ENCODE measurements at places on chromosomes 1 and 21.
A peak's percentile ranks its signal among the peaks of the same experiment; 100 is the strongest.

- no peak for DNase-seq
These were observed 139.2 kb downstream of the PTPRC start for GRCh38 chr1:198778049-198778448.

DNA sequence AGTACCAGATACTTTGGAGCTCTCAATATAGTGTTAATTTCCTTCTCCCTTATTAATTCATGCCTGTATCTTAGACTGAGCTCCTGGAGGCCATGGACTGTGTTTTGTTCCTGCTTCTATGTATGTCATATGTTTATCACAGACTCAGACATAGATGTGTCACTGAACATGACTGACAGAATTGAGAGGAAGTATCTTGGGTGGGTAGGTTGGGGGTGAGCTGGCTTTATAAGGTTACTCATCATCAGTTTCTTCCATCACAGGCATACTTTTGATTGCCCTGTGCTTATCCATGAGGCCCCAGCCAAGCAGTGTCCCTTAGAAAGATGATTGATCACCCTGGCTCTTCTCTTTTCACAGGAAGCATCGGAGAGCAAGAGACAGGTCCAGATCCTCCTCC lies 5.6 kb upstream of the SH3D21 start:
- no peak for DNase-seq

DNA sequence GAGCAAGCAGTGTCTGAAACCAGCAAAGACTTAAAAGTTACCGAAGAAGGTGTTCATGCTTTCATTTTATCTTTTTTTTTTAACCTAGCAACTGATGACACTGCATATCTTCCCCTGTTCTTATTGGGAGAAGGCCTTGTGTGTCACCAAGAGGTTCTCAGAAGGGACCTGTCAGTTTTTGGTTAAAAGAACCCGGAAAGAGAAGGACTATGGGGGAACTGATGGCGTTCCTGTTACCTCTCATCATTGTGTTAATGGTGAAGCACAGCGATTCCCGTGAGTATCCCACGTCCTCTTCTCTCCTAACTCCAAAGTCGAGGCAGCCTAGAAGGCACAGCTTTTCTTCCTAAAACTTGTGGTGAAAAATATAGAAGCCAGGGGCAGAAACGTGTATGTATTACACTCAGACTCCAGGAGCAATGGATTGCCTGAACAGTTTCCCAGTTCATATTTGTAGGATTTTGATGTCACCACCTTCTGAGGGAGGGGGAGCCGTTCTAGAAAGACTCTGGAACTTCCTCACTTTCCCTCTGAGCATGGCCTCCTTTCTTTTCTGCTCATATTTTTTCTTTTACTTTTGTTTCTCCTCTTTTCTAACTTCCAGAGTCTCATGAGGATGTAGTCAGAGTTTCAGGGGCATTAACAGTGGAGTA lies at the start of gene MR1:
Gene MR1, plus strand, starts transcription at position 185 of the 653 bp plus-strand sequence. Its CDS starts 25 bp downstream, at position 210.
- peak; percentile 89 for DNase-seq

DNA sequence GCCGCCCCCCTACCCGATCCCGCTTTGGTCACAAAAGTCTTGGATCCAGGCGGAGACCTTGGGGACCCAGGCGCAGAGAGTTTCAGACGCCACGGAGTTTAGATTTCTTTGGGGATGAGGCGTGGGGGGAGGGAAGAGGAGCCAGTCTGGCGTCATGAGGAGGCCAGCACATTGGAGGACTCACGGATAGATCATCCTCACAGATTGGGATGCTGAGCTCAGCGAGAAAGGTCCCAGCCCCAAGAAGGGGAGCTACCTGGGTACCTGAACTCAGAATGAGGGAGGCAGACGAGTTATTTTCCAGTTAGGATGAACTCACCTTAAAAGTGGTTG lies 393 bp downstream of the ELAPOR1 start:
- DNase-seq: no peak

GRCh38 chr1:92365378-92366039 lies 66.7 kb downstream of the RPAP2 start:
- no peak for DNase-seq

DNA sequence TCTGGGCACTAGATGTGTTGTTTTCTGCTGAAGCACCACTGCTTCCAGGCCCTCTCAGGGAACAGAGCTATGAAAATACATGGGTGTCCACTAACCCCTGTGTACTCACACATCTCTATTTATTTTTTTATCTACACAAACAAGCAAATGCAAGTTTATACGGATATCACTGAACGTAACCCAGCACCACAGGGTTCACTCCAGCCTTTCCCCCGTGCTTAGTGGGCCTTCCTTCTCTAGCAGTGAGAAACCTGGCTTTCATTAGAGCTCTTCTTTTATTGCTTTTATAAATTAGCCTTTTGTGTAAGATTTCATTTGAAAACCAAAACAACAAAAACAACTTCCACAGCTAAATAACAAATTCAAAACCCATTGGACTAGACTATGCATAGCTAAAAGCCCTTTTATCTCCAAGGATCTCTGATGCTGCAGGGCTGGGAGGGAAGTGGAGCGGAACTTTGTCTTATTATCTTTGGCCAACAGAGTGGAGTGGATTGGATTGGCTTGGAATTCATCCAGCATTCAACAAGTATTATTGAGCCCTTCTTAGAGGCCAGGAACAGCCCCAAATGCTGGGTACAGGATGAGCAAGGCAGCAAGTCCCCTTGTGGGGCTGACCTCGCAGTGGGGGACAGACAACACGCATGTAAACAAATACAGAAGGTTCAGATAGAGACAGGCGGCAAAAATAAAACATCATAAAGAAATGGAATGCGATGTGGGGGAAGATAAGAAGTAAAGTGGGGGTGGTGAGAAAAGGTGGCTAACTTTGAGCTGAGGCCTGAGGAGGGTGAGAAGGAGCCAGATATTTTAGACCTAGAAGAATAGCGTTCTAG lies 371.8 kb upstream of the POU3F1 start:
- DNase-seq: no peak

DNA sequence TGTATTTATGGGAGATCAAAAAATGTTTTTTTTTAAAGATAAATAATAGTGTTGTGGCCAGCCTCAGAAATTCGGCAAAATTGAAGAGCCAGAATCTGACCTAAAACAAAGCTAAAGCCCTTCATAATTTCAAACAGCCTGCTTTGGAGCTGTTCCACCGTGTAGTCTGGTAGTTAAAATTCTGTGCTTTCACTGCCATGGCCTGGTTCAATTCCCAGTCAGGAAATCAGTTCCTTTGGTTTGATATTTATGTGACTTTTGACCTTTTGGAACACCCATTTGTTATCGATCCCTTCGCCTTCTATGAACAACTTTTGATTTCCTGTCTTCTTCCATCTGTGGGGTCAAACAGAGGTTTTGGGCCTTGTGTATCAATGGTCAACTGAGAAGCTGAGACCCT lies 179.8 kb downstream of the HFM1 start:
- DNase-seq: no peak

DNA sequence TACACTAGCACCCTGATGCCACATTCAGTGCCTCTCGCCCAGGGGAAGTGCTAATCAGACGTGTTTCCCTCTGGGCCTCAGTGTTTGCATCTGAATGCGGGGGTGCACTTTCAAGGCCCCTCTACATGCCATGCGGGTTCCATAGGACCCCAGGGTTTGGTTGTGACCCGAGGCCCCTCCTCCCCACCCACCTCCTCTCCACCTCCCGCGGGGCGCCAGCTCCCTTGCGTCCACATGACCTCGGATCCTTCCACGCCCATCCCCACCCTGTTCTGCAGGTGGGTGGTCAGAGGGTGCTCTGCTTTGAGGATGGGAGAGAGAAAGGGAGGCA lies 5.1 kb upstream of the RUNX3 start:
- DNase-seq: no peak

DNA sequence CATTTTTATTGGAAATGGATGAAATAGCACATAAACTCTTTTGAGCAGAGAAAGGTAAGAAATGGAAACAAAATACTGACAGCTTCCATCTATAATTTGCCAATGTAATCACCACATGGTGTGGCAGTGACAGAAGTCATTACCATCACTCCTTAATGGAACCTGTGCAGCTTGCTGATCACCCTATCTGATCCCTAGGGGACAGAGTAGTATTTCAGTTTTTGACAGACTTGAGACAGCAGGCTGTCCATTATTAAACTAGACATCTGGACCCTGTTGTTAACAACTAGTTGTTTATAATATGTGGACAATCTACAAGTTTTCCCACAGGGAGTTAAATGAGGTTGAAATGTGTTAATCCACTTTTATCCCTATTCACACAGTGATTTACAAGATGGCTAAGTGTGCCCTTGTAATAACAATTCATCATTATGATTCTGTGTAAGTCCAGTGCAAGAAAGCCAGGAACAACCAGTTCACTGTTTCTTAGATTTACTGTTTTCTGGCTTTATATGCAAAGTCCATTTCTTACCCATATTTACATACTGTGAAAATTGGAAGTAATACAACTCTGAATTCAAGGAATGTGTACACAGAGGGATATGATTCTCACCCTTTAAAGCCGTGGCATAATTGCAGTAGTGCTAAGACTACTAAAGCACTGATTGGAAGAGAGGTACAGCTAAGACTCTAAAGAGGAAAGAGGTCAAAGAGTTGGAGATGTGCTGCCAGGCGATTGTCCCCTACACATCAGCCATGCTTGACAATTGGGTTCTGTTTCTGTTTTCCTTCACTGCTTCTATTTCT lies 9.1 kb downstream of the KCNT2 start:
- DNase-seq: no peak

DNA sequence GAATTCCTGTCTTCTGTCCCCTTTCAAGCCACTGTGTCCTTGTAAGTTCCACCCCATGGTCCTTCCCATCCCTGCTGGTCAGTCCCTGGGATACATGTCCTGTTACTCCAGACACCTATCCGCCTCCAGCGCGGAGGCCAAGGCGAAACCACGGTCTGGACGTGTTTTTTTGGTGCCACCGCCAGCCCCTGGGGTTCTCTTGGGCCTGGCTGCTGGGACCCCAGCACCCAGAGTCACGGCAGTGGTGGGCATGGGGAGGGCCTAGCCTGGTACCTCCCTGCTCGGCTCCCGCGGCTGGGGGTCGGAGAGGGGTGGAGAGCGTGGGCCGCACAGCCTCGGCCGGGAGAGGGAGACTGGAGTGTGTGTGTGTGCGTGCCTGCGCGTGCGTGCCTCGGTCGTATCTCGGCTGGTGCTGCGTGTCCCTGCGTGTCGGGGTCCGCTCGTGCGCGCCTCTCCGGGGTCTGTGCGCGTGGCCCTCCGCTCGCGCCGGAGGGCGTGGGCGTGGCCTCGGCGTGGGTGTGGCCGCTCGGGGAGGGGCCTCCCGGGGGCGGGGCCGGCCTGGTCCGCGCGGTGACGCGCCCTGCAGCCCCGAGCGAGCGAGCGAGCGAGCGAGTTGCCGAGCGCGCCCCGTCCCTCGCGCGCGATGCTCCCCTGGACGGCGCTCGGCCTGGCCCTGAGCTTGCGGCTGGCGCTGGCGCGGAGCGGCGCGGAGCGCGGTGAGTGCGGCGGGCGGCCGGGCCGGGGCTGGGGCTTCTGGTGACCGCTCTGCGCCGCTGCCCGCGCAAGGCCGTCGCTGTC lies at the start of gene VWA1:
Gene VWA1, plus strand, starts transcription at position 585 of the 798 bp plus-strand sequence. Its CDS starts 59 bp downstream, at position 644.
- DNase-seq: no peak
